Epithelial cell of proximal tubule (primary cell): ENCODE measurements at places on chromosomes 2 and 18.
A peak's percentile ranks its signal among the peaks of the same experiment; 100 is the strongest.

DNA sequence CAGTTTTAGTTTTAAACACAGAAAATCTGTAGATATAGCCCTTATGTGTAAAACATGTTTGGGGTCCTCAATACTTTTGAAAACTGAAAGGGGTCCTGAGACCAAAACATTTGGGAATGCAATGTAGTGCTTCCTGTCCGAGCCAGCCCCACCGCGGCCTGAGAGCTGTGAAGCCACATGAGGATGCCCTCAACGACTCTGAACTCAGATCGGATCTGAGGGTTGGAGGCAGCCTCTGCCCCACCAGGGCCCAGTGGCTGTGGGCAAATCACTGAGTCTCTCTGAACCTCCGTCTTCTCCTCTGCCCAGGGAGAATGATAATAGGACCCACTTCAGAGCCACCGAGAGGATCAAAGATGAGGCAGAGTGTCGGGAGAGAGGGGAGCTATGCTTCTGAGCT is 33.4 kb upstream of the HPCAL1 start:
- DNase-seq = no peak

DNA sequence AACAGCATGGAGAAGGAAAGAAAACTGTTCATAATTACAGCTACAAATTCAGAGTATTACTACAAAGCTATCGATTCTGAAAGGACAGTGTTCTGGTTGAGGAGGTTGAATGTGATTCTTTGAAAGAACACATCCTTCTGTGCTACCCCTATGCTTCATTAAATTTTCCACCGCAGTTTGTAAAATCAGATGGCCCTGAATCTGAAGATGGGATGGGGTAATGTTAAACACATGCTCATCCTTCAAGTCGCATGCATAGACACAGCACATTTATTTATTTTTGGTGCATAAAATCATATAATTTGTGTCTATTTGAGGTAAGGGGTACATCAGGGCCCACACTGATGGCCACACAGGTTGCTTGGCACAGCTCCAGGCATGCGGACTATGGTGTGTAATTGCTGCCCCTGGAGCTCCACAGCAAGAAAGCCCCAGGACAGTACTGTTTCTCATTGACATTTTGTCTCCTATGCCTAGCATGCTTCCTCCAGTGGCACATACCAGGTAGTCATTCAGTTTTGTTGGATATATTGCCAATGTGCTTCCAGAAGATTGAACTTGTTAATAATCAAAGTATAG is 238.8 kb upstream of the TANK start:
- no peak for DNase-seq

DNA sequence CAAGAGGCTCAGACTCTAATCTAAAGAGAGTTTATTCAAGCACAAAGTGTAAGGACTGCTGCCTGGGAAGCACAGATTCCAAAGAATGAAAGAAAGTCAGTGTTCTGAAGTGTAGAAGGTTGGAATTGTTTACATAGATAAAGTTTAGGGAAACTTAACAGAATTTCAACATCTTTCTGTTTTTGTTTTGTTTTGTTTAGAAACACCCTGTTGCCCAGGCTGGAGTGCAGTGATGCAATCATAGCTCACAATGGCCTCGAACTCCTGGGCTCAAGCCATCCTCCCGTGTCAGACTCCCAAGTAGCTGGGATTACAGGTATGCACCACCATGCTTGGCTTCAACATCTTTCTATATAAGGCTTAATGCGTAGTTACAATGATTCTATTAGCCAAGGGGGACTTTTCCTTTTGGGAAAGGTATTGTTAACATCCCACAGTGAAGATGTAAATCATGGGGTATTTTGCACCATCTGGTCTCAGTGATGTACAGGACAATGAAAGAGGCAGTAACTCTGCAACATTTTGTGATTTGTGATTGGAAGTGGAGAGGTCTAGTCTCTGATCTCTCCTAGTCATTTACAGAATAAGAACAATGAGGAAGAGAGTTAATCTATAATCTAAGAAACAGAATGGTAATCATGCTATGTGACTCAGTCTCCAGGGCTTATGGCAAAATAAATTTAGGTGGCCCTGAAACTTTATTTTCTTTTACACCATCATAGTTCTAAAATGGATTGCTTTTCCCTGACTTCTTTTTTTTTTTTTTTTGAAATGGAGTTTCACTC is 45.6 kb upstream of the MSH6 start:
- peak; percentile 57 for DNase-seq

DNA sequence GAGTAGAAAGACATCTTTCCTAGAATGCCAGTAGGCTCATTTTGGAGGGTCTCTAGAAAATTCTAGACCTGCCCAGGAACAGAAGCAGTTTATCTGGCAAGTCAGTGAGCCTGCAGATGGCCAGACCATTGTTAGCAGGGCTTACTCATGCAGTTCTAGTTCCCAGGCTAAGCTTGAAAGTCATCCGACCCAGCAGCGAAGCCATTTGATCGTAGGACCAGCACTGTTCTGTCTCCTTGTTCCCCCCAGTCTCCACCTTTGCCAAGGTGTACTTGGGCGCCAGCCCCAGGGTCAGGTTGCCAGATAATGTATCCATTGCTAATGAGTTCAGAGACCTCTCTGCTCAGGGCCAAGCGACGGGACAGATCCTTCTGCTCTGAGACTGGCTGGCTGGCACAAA is 70.1 kb downstream of the EPAS1 start:
- no peak for DNase-seq

- DNase-seq = no peak
Observed at GRCh38 chr2:198137733-198138132, 333.3 kb downstream of the PLCL1 start.

- DNase-seq = no peak
Observed at GRCh38 chr2:41572154-41572553, 475.7 kb upstream of the PKDCC start.

DNA sequence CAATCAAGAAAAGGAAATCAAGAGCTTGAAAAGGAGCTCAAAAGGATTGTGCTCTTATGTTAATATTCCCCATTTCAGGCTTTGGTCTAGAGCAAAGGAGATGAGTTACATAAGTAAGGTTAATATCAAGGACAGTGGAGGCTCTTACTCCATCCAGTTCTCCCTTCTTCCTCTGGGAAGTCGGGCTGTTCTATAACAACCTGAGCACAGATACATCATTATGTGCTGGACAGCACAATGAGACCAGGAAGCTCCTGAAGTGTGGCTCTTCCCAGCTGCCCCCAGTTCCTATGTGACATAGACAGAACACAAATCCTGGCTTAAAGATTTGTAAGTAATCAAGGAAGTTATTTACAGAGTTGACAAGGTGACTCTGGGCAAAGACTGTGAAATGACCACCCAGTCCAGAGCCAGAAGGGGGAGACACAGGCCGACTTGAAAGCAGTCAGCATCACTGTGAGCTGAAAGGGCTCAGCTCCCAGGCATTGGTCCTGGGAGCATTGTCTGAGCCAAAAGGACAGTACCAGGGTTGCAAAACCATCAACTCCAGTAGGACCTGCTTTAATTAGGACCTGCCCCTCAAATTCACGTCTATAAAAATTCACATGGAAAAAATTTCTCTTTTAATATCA is 917.6 kb upstream of the ACVR2A start:
- DNase-seq = peak; percentile 22

GRCh38 chr18:31828613-31829012 is 67.9 kb upstream of the SLC25A52 start:
- DNase-seq = no peak

- DNase-seq = no peak
Observed at GRCh38 chr2:120600335-120600734, 135.3 kb upstream of the GLI2 start.

DNA sequence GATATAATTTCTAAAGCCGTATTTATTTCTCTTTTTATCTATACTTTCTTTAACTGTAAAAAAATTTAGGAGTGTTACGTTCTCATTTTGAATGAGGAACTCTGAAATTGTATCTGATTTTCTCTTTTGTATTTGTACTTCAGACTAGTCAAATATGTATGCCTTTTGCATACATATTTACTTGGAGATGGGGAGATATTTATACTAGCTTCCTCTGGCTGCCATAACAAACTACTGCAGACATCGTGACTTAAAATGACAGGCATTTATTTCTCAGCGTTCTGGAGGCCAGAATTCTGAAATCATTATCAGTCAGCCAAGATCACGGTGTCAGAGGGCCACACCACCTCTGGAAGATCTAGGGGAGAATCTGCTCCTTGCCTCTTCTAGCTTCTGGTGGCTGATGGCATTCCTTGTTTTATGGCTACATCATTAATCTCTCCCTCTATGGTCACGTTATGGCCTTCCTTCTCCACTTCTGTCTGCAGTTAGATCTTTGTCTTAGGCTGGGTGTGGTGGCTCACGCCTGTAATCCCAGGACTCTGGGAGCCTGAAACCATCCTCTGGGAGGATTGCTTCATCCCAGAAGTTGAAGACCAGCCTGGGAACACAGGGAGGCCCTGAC is 8.2 kb downstream of the LCLAT1 start:
- DNase-seq = no peak
